ENCODE measurements at places on chromosomes 1 and 21.

DNA sequence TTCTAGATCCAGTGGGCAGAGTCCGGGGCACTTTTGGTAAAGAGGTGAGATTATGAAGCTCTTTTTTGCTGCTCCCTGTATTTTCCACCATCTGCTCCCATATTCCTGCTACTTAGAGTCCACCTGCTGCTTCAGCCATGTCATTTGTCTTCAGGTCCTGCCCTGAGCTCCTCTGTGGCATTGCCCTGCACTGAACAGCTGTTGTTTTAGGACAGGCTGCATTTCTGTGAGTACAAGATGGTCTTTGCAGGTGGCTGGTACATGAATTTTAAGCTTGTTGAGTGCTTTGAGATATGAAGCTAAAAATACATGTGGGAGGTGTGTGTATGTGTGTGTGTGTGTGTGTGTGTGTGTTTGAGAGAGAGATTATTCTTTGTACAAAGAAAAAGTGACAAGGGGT lies 21.9 kb downstream of the MT1HL1 start:
- DNase-seq: no peak

- no peak for DNase-seq
Measured at GRCh38 chr1:42746436-42747105, 6.5 kb upstream of the CLDN19 start.

DNA sequence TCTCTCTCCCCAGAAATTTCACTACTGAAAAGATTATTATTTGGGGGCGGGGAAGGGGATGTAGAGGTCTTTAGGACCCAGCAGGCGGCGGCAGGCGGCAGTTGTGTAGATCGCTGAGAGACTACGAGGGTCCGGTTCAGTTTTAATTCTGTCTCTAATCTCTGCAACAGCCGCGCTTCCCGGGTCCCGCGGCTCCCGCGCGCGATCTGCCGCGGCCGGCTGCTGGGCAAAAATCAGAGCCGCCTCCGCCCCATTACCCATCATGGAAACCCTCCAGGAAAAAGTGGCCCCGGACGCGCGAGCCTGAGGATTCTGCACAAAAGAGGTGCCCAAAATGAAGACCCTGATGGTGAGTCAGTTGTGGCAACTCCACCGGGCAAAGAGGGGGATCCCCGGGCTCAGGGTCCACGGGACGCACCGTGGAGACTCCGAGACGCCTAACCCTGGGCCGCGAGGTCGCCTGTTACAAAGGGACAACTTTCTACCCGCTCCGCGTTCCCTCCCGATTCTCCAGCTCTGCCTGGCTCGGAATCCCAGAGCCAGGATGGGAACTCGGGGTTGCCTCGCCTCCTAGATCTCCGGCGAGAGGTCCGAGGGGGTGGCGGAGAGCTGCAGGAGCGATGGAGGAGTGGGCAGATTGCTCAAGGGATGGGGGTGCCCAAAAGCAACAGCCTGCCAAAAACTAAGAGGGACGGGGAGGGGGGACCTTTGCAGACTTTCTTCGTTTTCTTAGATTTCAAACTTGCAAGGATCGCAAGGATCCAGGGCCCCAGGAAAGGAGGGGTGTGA lies at the start of gene ST6GALNAC5:
ST6GALNAC5 (plus strand) TSS at position 139 of the 789 bp plus-strand sequence.
- DNase-seq: peak; percentile 61

- DNase-seq: no peak
Measured at GRCh38 chr1:231923491-231924041, 297.0 kb downstream of the DISC1 start.

- DNase-seq: peak; percentile 25
Measured at GRCh38 chr1:92186081-92186480, 31.6 kb upstream of the C1orf146 start.

DNA sequence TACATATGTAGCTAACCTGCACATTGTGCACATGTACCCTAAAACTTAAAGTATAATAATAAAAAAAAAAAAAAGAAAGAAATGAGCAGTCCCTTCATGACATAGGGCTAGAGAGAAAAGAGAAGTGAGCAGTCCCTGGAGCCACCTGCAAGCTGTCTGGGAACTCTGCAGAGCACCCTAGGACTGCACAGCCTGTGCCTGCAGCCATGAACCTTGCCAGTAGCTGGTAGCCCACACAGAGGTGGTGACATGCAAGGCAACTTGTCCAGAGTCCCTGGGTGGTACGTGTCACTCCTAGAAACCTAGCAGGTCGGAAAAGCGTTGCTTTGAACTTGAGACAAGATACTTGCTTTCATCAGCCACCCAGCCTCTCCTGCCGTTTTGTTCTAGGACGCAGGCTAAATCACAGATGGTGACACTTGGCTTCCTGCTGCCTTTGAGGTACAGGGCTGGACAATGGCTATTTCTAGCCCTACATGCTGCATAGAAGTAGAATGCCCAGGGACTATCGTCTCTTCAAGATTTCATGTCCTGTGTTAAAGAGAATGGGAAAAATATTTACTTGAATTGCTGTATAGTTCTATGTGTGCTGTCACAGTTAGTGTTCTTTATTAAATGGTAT lies 260.9 kb downstream of the LTN1 start:
- no peak for DNase-seq

GRCh38 chr1:22349362-22350043 lies 102.1 kb upstream of the ZBTB40 start:
- no peak for DNase-seq

DNA sequence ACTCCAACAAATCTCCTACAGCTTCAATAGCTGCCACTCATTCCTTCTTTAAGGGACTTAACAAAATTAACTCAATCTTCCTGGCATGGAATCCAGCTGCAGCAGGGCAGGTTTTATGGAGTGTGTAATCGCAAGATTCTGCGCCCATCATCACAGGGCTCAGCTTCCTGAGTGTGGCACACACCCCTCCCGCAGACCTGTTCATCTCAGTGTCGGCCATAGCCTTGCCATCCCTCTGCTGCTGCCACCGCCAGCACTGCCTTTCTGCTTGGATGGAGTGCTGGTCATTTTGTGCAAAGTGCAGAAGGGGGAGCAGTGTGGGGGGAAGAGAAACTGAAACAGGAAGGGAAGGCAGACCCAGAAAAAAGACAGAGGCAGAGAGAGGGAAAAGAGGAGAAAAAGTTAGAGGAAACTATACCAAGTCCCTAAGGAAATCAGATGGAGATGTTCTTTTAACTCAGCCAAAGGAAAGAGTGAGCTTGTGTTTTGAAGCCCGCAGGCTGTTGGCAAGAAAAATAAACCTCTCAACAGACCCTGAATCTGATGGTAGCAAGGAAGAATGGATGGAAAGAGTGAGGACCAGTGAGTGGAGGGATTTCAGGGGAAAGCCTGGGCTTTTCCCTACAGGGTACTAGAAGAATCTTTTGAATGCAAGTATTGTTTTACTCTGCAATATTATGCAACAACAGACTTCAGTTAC lies 324.2 kb downstream of the SEC16B start:
- DNase-seq: no peak

Data from fibroblast of skin of right quadriceps (primary cell).